ENCODE measurements at places on chromosomes 11 and 22. TPM values are rescaled to one million over a fixed set of nuclear protein-coding genes. Genes with fewer than 3 reads are reported as not detected.

Gene MYBPC3
- 0.96 TPM for total RNA-seq

DNA sequence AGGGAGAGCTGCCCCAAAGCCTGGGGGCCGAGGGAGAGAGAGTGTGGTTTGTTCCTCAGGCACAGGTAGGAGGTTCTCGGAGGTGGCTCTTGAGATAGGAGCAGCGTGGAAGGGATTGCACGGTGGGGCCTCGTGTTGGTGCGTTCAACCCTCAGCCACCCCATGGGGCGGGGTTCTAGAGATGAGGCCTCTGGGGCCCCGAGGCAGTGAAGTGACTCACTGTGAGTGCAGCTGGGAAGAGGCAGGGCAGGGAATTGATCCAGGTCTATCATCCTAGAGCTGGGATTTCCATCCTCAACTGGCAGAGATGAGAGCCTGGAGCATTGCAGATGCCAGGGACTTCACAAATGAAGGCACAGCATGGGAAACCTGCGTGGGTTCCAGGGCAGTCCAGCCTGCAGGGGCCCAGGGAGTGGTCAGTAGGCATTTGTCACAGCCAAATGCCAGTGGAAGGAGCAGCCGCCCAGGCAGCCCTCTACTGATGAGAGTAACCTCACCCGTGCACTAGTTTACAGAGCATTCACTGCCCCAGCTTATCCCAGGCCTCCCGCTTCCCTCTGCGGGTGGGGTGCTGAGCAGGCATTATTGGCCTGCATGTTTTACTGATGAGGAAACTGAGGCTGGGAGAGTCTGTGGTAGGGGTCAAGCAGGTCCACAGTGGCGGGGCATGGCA, 5.1 kb upstream of the SMARCB1 start:
- no peak overlapping the region for H3K4me3 ChIP-seq
- H3K27me3 ChIP-seq = no peaks in the 10 kb centered on the region
- peaks cover 7% of the 10 kb centered on the region for H3K4me1 ChIP-seq
- no peak overlapping the region for H3K27ac ChIP-seq
- no peak for DNase-seq

Gene OR8G1
- total RNA-seq = not detected

- H3K27ac ChIP-seq = no peak overlapping the region
- DNase-seq = no peak
- no peak overlapping the region for H3K4me3 ChIP-seq
- H3K27me3 ChIP-seq = no peaks in the 10 kb centered on the region
These were observed 34.1 kb downstream of the MB start for GRCh38 chr22:35582861-35583670.

Gene OLFML1
- total RNA-seq = 30.6 TPM

Gene POU2F3
- total RNA-seq = 3.0 TPM

DNA sequence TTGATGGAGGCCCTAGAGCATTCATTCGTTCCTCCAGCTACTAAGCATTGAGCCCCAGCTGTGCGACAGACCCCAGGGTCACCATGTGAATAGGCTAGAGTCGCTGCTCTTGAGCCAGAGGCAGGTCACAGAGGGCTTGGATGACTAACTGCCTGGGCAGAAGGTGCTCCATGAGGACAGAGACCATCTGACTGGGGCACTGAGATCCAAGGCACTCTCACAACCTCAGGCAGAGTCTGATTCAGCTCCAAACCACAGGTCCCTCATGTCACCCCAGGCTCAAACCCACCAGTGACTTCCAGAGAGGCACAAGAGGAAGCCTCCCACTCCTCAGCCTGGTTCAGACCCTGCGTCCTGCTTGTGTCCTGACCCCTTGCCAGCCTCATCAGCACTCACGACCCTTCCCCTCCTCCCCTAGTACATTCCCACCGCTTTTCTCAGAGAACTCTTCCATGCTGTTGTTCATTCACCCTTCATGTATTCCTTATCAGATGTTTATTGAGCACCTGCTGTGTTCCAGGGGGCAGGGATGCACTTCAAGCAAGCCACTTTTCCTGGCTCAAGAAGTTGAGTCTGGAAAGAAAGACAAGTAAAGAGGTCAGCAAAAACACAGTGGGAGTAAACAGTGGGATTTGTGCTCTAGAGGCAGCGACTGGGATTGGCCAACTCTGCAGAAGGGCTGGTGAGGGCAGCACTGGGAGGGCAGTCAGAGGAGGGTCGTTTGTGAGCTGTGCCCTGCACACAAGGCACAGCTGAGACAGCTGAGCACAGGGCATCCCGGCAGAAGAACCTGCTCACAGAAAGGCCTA, 9.3 kb downstream of the OAF start:
- no peak overlapping the region for H3K27ac ChIP-seq
- no peak for DNase-seq
- no peaks in the 10 kb centered on the region for H3K27me3 ChIP-seq
- H3K4me3 ChIP-seq = no peak overlapping the region

Gene SMIM38
- total RNA-seq = not detected

DNA sequence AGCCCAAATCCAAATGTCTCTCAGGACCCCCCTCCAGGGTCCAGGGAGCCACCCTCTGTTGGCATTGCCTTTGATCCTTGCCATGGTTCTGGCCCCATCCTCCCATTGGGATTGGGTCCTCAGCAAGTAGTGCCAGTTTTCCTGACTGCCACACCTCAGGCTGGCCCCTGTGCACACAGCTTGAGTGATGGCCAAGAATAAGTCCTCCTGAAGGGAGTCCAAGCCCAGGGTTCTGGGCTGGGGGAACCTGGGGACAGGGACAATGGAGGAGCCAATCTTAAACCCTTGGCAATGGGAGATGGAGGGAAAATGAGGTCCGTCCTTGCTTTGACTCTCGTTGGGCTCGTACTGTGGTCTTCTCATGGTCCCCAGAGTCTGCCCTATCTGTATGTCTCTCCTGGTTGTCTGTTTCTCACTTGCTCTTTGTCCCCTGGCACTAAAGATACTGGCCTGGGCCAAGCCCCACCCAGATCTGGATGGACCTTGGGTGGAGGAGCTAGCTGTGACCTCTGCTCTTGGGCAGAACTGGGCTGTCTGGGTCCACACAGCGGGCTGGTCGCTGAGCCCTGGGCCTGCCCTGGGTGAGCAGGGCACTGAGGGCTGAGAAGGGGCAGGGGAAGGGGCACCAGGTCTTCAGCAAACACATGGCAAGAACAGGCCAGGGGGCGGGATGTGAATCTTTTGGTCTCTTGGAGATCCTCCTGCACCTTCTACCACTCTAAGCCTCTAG, 2.9 kb downstream of the SOX10 start:
- H3K4me3 ChIP-seq = no peak overlapping the region
- no peaks in the 10 kb centered on the region for H3K27me3 ChIP-seq
- H3K36me3 ChIP-seq = no peaks in the 10 kb centered on the region
- H3K27ac ChIP-seq = no peak overlapping the region
- no peak for DNase-seq

GRCh38 chr11:118232659-118233058, 7.8 kb upstream of the JAML start:
- peaks cover 17% of the 10 kb centered on the region for H3K4me1 ChIP-seq
- no peak for DNase-seq
- H3K36me3 ChIP-seq = no peaks in the 10 kb centered on the region
- no peak overlapping the region for H3K27ac ChIP-seq
- no peak overlapping the region for H3K4me3 ChIP-seq

GRCh38 chr11:131815590-131815989, 445.2 kb downstream of the NTM start:
- H3K27ac ChIP-seq = no peak overlapping the region
- H3K36me3 ChIP-seq = no peaks in the 10 kb centered on the region
- DNase-seq = no peak
- no peaks in the 10 kb centered on the region for H3K4me1 ChIP-seq

GRCh38 chr22:30705710-30706651, 11.3 kb downstream of the OSBP2 start:
- H3K27me3 ChIP-seq = no peaks in the 10 kb centered on the region
- H3K4me1 ChIP-seq = no peaks in the 10 kb centered on the region

- no peaks in the 10 kb centered on the region for H3K27me3 ChIP-seq
- H3K27ac ChIP-seq = peak overlapping the region; percentile 56
- no peaks in the 10 kb centered on the region for H3K36me3 ChIP-seq
These were observed 3.8 kb downstream of the RSPH14 start for GRCh38 chr22:23137905-23138561.

- H3K27me3 ChIP-seq = no peaks in the 10 kb centered on the region
- H3K4me3 ChIP-seq = no peak overlapping the region
- H3K4me1 ChIP-seq = peaks cover 63% of the 10 kb centered on the region
These were observed 11.2 kb downstream of the TOM1 start for GRCh38 chr22:35310556-35311550.

Gene PHF21B
- total RNA-seq = 0.12 TPM

DNA sequence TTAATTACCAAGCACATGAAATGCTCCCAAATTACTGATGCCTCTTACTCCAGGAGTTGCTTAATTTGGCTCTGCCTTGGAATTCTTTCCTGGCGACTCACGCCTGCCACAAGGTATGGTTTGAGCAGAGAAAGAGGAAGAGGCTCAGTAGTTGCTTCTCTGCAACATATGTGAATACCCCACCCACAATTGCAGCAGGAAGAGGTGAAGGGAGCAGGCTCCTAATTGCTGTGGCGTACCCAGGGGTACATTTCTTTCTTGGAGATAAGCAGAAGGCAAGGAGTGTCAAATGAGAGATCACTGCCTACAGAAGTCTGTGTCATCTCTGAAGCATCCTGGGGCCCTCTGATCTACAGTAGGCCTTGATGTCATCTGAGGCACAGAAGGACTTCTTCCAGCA, 10.6 kb upstream of the NNMT start:
- no peaks in the 10 kb centered on the region for H3K27me3 ChIP-seq
- DNase-seq = no peak
- H3K27ac ChIP-seq = no peak overlapping the region
- peaks cover 24% of the 10 kb centered on the region for H3K4me1 ChIP-seq

DNA sequence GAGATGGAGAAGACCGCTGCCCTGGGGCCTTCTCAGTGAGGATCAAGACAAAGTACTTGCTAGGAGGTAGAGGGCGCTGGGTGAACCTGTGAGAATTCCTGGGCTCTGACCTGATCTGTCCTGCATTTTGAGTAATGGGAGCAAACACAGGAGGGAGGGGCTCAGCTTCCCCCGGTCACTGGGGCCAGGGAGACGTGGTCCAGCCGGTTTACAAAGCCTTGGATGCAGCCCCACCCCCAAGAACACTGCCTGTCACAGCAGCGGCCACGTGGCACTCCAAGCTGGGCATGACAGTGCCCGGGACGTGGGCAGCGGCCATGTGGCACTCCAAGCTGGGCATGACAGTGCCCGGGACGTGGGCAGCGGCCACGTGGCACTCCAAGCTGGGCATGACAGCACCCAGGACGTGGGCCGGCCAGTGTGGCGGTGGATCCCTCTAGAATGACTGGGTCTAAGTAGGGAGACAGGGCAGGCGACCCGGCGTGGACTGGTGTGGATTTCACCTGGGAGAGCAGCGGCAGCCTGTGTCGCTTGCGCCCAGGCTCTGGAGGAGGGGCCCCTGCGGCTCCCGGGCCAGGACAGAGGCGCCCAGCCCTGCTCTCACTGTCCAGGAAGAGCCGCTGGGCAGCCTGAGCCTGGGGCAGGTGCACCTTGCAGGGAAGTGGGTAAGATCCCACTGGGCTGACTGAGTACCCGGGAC, 2.5 kb upstream of the TTLL8 start:
- DNase-seq = no peak
- peaks cover 17% of the 10 kb centered on the region for H3K27me3 ChIP-seq
- no peak overlapping the region for H3K4me3 ChIP-seq
- no peaks in the 10 kb centered on the region for H3K36me3 ChIP-seq
- H3K27ac ChIP-seq = no peak overlapping the region

Gene C11orf87
- 0.35 TPM for total RNA-seq

DNA sequence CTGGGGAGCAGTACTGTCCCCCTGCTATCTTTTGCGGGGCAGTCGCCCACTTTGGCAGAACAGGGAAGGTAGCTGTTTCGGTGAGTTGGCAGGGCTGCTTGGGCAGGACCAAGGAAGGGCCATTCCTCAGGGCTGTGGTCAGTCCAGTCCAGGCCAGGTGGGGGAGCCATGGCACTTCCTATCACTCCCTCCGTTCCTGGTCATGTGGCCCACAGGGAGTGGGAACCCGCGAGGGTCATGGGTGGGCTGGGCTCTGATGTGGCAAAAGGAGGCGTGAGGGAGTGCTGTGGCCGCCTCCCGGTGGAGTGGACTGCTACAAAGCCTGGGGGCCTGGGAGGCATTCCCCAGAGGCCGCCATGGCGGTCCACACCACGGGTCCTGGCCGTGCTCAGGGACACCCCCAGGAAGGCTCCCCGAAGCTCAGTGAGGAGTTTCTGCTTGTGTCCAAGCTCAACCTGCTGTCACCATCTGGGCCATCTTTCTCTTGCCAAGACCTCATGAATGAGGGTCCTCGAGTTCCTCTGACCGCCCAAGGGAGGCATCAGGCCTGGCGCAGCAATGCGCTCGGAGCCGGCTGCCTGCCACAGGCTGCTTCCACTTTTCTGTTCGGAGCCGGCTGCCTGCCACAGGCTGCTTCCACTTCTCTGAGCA, 11.9 kb downstream of the CHID1 start:
- no peak overlapping the region for H3K27ac ChIP-seq
- H3K36me3 ChIP-seq = peaks cover 51% of the 10 kb centered on the region
- H3K27me3 ChIP-seq = no peaks in the 10 kb centered on the region
- no peaks in the 10 kb centered on the region for H3K4me1 ChIP-seq

DNA sequence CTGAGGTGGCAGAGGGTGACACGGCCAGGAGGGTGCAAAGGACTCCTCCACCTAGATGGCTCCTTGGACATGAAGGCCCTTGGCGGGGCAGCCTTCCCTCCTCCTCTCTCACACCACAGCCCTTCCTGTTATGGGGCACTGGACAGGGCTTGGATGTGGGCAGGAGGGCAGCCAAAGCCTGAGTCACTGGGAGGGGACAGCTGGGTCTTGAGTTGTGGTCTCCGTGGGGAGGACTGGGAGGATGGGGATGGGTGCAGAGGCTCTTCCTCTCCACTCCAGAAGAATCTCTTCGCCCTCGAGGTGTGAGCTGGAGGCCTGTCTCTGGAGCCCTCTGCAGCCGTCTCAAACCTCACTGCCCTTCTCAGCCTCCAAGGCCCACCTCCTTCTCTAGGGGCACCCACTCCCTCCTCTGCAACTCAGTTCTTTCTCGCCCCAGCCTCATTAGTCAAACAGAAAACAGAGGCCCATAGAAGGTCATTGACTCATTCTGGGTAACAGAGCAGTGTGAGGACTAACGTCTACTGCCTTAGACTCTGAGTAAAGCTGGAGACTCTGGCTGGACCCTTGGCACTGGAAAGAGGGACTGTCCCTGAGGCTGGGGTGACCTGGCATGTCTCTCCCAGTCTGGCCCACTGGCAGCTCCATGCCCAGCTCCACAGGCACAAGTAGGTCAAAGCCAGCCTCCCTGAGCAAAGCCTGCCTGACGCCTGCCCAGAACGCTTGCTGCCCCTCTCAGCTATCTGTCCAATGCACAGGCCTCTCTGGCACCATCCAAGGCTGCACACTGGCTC, 47.5 kb upstream of the CDON start:
- H3K27ac ChIP-seq = no peak overlapping the region
- no peaks in the 10 kb centered on the region for H3K27me3 ChIP-seq
- peaks cover 13% of the 10 kb centered on the region for H3K4me1 ChIP-seq
- H3K4me3 ChIP-seq = no peak overlapping the region
- H3K36me3 ChIP-seq = no peaks in the 10 kb centered on the region

- DNase-seq = peak; percentile 59
- no peaks in the 10 kb centered on the region for H3K27me3 ChIP-seq
- H3K4me1 ChIP-seq = peaks cover 57% of the 10 kb centered on the region
- peaks cover 69% of the 10 kb centered on the region for H3K36me3 ChIP-seq
- H3K4me3 ChIP-seq = no peak overlapping the region
These were observed 8.7 kb upstream of the ANKRD13D start for GRCh38 chr11:67280341-67280787.

Gene SPON1
- 76.8 TPM for total RNA-seq

Gene TMEM191C
- total RNA-seq = 4.0 TPM

All from upper lobe of right lung (tissue), 1 donor.